ENCODE measurements at places on chromosomes 16 and 17.

DNA sequence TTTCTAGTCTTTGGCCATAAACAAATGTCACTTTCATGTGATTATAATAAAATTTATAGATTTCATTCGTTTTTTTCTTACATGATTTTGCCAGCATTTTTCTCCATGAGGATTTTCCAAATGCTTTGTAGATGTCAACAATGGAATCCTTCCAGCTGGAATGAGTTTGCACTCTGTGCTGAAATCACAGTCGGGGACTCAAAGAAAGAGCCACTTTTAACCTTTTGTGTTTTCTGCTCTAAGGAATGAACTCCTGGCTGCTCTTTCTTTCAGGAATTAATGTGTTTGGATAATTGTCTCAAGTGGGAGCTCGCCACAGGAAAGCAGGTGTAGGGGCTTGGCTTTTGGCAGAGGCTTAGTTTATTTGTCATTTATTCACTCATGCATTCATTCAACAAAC lies 372.3 kb upstream of the SALL1 start:
- no peak for DNase-seq

- peak; percentile 74 for DNase-seq
Measured at GRCh38 chr17:68497885-68498319, 14.3 kb upstream of the PRKAR1A start.

- no peak for DNase-seq
Measured at GRCh38 chr17:76051561-76051960, 20.8 kb downstream of the SRP68 start.

GRCh38 chr16:53080345-53081031 lies 25.7 kb downstream of the CHD9 start:
- no peak for DNase-seq

DNA sequence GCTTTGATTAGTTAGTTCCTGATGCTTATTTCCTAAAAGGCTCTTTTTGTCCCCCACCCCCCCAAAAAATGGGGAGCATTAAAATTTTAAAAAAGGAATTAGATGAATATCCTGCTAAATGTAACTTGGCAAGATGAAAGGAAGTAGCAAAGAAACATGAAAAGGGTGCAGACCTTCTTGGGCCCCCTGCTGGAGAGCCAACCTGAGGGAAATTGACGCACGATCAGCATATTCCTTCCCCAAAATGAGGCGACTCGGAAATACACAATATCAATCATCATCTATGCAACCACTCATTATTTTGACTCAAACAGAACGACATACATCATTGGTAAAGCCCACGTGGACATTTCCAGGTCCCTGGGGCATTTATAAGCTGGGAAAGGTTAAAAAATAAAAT lies 59.7 kb downstream of the GRIN2A start:
- no peak for DNase-seq

- DNase-seq: no peak
Measured at GRCh38 chr16:70572050-70572925, 48.7 kb downstream of the SF3B3 start.

- no peak for DNase-seq
Measured at GRCh38 chr16:35182943-35183550, 1723.6 kb downstream of the TP53TG3F start.

GRCh38 chr16:67528870-67529581 lies 397 bp downstream of the RIPOR1 start:
- DNase-seq: no peak

DNA sequence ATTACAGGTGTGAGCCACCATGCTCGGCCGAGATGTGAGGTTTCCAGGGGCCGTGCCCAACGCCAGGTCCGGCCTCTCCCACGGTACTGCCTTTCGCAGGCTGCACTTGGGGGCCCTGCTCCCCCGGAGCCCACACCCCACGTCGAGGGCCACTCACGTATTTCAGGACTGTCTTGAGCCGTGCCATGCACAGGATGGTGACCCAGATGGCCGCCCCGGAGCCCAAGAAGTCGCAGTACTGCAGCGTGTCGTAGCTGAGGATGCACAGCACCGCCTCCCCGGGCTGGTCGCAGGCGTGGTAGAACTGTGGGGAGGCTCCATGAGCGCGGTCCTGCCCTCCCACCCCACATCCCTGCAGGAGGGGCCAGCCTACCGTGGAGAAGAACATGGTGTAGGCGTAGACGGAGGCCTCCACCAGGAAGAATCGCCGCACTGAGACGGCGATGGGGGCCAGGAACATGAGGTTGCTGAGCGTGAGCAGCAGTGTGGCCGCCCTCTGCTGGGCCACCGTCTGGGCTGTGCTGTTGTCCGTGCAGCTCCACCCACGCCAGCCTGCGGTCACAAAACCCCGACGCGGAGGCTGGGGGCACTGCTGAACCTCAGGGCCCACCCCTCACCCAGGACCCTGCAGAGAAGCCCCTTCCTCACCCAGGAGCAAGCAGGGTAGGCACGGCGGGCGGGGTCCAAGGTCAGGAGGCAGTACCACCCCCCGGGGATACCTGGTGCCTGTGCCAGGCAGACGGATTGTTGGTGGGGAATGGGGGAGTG lies 3.7 kb upstream of the MRPL28 start:
- no peak for DNase-seq

DNA sequence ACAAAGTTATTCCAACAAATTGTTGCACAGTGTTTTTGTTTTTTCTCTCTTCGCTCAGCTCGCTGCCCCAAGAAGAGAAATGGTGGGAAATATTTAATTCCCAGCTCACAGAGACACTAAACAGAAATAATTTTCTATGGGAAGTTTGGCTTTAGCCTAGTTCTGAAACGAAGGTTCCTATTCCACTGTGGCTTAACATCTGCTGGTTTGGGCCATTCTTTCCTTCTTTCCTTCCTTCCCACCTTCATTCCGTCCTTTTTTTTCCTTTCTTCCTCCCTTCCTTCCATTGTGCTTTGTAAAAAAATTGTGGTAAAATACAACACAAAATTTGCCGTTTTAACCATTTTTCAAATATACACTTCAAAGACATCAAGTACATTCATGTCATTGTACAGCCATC lies 393.5 kb upstream of the SOX9 start:
- no peak for DNase-seq

DNA sequence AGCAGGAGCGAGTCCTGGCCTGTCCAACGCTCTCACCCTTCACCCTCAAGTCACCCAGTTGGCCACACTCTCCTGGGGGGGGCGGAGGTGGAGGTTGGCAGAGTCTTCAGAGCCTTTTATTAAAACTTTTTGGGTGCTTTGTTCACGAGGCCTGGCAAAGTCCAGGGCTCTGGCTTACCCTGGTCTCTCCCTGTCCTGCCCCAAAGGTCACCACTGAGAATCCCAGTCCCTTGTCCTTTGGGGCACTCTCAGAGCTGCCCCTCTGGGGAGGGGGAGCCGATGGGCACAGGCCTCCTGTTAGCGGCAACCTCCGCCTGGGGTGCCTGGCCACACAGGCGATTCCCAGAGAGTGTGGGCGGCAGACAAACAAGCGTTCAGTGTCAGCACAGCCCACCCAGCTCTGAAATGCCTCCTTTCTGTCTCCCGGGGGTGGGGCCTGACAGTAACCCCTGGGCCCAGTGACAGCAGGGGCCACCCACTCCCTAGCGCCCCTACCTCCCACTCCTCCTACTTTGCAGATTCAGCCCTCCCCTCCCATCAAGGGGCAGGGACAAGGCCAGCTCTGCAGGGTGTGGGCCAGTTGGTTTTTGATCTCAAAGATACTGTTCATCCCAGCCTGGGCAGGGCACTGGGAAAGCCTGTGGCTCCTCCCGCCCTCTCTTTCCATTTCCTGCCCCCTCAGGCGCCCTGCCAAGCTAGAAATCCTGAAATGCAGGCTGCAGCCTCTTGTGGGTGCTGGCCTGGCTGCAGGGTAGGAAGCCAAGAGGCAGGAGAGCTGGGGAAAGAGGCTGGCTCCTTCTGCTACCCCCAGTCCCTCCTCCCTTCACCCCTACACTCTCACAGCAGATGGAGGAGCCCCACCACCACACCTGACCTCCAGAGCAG lies 36.6 kb upstream of the EMP2 start:
- DNase-seq: no peak

DNA sequence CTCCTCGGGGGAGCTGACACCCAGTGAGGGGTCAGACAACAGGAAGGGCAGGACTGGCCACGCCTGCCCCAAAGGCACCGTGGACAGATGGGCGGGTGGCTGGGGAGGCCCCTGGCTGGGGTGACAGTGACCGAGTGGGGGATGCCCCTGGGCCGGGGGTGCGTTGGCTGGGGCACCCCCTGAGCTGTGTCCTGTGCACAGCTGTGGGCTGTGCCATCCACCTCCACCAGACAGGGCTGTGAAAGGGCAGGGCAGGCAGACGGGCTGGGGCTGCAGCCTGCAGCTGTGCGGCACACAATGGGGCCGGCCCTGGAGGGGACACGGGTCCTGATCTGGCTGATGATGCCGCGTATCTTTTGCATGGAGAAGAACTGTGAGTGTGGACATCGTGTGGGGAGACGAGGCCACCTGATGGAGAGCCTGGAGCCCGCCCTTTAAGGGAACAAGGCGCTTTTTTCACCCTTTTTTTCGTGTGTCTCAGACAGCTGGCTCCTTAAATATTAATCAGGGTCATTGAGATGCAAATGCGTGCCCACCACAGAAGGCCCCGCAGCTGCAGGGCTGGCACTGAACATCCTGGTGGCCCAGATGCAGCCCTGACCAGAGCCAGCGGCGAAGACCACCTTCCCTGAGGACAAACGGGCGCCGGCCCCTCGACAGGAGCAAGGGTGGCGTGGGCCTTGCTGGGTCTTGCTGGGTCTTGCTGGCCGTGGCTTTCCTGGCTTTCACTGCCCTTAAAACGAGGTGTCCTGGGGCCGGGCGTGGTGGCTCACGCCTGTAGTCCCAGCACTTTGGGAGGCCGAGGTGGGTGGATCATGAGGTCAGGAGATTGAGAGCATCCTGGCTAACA lies 42.4 kb upstream of the GNG13 start:
- DNase-seq: no peak

GRCh38 chr17:3710951-3711383 lies 12.7 kb upstream of the HASPIN start:
- no peak for DNase-seq

GRCh38 chr17:39621523-39622379 lies 5.0 kb upstream of the PPP1R1B start:
- peak; percentile 22 for DNase-seq

GRCh38 chr16:88383401-88384221 lies 852 bp downstream of the ZNF469 start:
- no peak for DNase-seq

GRCh38 chr17:17066021-17066420 lies 23.8 kb downstream of the MPRIP start:
- DNase-seq: no peak

DNA sequence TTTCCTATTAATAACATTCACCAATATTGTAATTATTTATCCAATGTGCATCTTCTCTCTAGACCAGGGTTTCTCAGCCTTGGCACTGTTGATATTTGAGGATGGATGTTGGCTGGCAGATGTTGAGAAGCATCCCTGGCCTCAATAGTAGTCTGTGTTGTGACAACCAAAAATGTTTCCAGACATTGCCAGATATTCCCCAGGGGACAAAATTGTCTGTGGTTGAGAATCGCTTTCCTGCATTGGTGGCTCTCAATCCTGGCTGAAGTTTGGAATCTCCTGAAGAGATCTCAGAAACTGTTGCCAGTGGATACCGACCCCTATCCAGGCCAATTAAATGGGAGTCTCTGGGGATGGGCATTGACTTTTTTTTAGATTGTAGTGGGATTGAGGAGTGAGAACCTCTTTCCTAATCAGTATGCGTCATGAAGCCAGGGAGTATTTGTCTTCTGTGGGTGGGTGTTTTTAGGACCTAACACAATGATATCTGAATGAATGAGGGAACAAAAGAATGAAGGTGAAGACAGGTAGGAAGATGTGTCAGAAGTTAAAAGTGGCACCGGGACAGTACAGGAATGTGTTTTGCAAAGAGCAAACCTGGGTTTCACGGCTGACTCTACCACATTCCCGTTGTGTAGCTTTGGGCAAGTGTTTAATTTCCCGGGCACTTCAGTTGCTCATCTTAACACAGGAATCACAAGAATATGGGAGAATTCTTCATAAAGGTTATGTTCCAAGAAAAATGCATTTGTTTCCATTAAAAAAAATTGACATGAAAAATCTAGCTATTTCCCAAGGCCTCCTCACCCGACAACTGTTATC lies 24.3 kb downstream of the HSD17B2 start:
- no peak for DNase-seq

DNA sequence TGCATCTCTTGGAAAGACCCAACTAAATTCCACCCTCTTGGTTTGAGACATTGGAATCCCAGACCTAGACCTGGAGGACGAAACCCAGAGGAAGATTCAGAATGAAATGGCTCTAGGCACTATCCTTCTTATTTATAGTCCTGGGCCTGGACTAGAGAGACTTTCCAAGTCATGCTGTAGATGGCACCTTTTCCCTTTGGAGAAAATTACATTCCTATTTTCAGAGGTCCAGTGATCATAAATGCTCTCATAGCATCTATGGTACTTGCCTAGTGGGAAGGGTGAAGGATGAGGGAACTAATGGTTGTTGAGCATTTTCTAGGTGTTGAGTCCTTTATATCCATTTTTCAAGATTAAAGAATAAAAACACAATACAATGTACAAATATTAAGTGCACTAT lies 37.1 kb downstream of the SPACA3 start:
- no peak for DNase-seq

DNA sequence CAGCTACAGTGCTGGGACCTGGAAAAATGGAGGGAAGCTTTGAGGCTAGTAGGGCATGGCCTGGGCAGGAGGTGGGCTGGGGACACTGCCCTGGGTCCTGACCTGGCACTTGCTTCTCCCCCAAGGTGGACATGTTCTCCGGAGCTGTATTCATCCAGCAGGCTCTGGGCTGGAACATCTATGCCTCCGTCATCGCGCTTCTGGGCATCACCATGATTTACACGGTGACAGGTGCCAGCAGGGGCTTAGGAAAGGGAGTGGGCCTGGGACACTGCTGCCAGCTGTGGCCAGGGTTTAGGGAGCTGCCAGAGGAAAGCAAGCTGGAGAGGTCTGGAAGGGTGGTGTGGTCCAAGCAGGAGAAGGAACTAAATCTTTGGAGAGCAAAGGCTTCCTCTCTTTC lies 3.1 kb downstream of the SLC5A2 start:
- no peak for DNase-seq

DNA sequence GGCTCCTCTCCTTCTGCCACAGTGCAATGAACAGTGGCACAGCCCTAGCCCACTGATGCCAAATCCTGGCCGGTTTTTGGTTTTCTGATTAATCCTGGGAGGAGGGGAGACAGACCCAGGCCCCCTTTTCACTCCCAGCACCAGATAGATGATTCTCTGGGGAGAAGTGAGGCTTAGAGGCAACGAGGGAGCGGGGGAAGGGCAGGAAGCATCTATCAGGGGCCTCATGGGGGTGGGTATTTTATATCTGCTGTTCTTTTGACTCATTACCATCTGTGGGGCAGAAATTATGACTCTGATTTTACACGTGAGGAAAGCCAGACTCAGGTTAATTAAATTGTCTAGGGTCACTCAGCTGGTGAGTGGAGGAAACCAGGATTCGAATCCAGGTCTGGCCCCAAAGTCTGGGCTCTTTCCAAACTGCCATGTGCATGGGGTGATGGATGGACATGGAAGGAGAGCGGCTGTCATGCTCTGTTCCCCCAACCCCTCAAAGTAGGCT lies 79.4 kb downstream of the MRM1 start:
- no peak for DNase-seq
